ENCODE measurements at places on chromosomes 12 and 14.

DNA sequence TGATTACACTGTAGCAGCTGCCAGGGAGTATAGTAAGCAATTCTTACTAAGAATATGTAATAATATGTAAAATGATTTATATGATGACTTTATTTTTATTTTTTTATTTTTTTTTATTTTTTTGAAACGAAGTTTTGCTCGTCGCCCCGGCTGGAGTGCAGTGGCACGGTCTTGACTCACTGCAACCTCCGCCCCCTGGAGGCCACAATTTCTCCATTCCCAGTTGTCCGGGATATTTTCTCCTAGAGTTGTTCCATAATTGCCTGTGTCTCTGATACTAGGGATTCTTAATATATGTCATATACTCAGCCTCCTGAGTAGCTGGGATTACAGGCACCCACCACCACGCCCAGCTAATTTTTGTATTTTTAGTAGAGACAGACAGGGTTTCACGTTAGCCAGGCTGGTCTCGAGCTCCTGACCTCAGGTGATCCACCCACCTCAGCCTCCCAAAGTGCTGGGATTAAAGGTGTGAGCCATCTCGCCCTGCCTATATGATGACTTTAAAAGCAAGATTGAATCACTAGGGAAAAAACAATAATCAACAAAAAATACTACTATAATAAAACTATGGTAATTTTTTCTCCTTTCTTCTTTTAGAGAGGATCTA lies 12.2 kb upstream of the ITPR2 start:
- peak; percentile 56 for DNase-seq

DNA sequence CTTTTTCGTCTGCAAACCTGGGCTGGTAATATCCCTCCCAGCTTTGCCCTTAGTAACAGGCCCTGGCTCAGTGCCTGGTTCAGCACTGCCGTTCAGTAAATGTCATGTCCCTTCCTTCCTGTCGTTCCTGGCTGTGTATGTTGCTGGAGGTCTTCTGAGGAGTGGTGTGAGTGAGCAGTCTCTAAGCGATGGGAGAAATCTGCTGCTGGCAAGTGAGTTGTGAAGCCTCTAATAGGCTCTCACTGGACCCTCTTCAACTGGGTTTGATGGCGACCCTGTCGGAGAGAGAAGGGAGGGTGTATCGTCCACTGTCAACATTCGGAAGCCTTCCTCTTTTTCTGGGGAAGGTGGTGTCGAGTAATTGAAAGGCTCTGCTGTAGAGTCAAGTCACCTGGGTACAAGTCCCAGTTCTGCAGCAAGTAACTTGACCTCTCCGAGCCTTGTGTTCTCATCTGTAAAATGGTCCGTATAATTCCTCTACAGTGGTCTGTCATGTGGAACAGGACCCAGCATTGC lies 62.8 kb downstream of the HRK start:
- peak; percentile 16 for DNase-seq

- no peak for DNase-seq
Observed at GRCh38 chr14:51431741-51432140, 191.7 kb downstream of the TMX1 start.

- DNase-seq: no peak
Observed at GRCh38 chr12:92495108-92495507, 207.7 kb upstream of the PLEKHG7 start.

DNA sequence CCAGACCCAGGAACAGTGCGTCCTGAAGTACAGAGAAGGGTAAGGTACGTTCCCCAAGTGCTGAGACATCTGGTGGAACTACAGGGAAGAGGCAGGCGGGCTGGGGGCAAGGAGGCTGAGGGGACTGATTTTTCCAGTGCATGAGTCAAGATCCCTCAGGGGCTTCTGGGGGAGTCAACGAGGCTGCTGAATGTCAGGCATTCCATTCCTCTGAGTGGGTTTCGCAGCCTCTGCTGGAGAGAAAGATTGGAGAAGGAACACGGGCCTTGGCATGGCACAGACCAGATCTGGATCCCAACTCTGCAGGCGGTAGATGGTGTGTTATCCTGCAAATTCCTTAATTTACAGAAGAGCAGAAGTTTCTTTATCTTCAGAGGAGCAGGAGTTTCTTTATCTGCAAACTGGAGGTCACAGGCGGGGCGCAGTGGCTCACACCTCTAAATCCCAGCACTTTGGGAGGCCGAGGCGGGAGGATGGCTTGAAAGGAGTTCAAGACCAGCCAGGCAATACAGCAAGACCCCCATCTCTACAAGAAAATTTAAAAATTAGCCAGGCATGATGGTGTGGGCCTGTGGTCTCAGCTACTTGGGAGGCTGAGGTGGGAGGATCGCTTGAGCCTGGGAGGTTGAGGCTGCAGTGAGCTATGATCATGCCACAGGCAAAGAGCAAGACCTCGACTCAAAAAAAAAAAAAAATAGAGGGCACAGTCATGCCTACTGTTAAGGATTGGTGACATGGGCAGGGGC lies 132.6 kb upstream of the MAP1LC3B2 start:
- DNase-seq: peak; percentile 98

DNA sequence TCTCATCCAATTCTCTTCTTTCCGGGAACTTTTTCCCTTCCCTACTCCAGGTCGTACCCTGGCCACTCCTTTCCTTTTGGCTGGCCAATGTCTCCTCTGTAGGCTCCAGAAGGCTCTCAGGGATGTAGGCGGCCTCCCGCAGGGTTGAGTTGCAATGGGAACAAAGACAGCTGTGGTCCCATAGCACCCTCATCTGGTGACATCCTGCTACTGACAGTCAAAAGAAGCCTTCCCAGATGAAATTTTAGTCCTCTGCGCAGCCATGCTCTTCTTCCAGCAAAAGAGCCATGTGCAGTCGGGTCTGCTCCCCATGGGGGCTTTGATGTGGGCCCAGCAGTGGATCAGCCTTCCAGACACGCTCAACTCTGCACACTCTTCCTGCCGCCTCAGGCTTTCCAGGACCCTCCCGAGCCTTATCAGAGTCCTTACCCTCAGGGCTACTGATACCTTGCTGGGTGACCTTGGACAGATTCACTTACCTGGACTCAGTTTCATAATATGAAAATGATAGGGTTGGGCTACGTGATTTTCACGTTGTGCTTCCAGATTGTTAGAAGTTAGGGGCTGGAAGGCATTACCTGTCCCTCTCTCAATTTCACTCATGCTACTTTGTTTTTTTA lies 5.5 kb upstream of the CELA1 start:
- peak; percentile 58 for DNase-seq

GRCh38 chr12:15796493-15797141 lies 7.4 kb upstream of the EPS8 start:
- peak; percentile 53 for DNase-seq

DNA sequence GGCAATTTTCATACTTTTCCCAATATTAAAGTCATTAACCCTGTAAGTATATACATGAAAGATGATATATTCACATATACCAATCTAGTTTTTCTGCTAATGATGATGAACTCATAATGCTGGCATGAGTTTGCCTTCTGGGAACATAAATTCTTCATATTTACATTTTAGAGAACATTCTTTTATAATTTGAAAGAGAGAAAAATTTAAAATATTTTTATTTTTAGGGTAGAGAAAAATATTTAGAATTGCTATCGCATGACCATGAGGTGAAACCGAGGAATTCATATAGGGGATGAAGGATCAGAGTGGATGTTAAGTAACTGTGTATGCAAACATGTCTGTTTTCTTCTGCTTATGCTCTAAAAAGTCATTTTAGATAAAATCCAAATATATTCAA lies 825.3 kb upstream of the FLRT2 start:
- DNase-seq: no peak

- DNase-seq: no peak
Observed at GRCh38 chr12:72330784-72331183, 58.6 kb downstream of the TRHDE start.

DNA sequence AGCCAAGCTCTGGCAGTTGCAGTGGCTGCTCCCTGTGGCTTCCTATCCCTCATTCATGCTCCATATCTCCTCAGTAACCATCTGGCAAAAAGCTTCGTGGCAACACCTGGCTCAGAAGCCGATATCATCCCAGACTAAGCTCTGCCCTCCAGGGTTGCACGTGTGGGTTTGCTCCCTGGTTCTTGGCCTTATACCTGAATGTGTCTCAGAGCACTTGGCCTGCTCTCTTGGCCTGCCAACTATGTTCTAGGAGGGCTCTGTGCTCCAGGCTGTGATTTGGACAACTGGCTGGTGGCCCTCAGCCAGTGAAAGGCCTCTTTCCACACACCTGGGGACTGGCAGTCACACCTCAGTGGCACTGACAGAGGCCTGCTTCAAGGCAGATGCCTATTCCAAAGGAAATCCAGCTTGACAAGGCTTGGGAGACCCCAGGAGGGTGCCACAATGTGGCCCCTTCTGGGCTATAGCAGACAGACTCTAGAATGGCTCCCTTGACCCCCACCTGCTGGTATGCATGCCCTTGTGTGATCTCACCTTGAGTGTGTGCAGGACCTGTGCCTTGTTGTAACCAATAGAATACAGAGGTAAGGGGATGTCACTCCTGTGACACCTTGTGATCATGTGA lies 10.5 kb downstream of the PLD4 start:
- no peak for DNase-seq
